ENCODE measurements at places on chromosomes 4 and X. TPM values are rescaled to one million over a fixed set of nuclear protein-coding genes. Genes with fewer than 3 reads are reported as not detected.

The TTC29 gene
- polyA plus RNA-seq = not detected

The KIT gene
- 19.8 TPM for polyA plus RNA-seq

- H3K4me1 ChIP-seq = no peaks in the 10 kb centered on the region
- DNase-seq = no peak
- H3K4me3 ChIP-seq = no peak overlapping the region
- no peak overlapping the region for H3K27ac ChIP-seq
- H3K27me3 ChIP-seq = no peaks in the 10 kb centered on the region
Measured at GRCh38 chr4:183770906-183771305, 111.8 kb downstream of the TRAPPC11 start.

The SSX2B gene
- polyA plus RNA-seq = not detected

DNA sequence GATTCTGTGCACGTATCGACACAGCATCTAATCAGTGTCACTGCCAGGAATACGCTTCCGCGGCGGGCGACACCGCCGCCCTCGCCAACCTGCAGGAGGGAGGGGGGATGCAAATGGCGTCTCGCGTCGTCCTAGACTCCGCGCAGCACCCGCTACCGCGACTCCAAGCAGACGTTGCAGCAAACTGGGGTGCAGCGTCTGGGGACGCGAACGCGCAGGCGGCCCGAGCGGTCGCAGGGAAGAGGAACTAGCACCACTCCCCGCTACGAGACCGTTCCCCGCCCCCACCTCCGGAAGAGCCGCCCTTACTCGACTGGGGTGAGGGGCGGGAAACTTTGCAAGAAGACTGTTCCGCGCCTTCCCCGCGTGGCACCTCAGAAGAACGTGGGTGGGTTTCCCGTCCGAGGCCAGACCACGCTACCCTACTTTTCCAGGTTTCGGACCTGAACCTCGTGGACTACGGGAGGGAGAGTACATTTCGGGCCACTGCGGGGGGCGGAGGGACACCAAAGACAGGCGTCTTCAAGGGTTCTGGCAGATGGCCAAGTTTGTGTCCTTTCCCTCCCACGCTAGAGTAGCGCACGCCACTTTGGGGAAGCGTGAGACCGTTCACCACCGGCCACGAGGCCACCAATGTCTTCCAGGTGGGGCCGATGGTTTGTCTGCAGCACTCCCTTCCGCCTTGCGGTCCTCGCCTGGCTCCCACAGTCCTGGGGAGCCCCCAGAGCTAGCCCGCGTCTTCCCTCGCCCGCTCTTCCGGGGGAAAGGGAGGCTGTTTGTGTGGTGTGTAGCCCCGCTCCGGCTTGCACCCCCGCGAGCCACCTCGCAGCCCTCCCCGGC lies 78.0 kb upstream of the BCOR start:
- H3K27me3 ChIP-seq = no peaks in the 10 kb centered on the region
- no peaks in the 10 kb centered on the region for H3K36me3 ChIP-seq
- H3K27ac ChIP-seq = peak overlapping the region; percentile 66
- peaks cover 39% of the 10 kb centered on the region for H3K4me1 ChIP-seq

DNA sequence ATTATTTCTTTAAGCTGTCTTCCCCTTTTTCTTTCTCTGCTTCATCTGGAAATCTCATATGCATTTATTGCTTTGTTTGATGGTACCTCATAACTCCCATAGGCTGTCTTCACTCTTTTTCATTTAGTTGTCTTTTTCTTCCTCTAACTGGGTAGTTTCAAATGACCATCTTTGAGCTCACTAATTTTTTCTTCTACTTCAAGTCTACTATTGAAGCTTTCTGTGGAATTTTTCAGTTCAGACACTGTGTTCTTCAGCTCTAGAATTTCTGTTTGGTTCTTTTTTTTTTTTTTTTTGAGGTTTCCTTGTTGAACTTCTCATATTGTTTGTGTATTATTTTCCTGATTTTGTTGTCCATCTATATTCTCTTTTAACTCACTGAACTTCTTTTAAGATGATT lies 23.0 kb downstream of the CASK start:
- no peak for DNase-seq
- H3K27ac ChIP-seq = no peak overlapping the region
- no peak overlapping the region for H3K4me3 ChIP-seq
- H3K4me1 ChIP-seq = no peaks in the 10 kb centered on the region
- no peaks in the 10 kb centered on the region for H3K36me3 ChIP-seq
- H3K27me3 ChIP-seq = no peaks in the 10 kb centered on the region

The DUSP9 gene
- 0.04 TPM for polyA plus RNA-seq

- H3K27me3 ChIP-seq = no peaks in the 10 kb centered on the region
- no peak for DNase-seq
- no peak overlapping the region for H3K27ac ChIP-seq
- H3K36me3 ChIP-seq = no peaks in the 10 kb centered on the region
Measured at GRCh38 chrX:112536544-112536943, 143.2 kb downstream of the LHFPL1 start.

The POF1B gene
- not detected for polyA plus RNA-seq

GRCh38 chr4:142110136-142110535 lies 473.8 kb downstream of the IL15 start:
- peaks cover 7% of the 10 kb centered on the region for H3K4me1 ChIP-seq
- DNase-seq = peak; percentile 70
- no peak overlapping the region for H3K27ac ChIP-seq
- H3K27me3 ChIP-seq = no peaks in the 10 kb centered on the region
- no peaks in the 10 kb centered on the region for H3K36me3 ChIP-seq

The NPY1R gene
- polyA plus RNA-seq = 0.21 TPM

DNA sequence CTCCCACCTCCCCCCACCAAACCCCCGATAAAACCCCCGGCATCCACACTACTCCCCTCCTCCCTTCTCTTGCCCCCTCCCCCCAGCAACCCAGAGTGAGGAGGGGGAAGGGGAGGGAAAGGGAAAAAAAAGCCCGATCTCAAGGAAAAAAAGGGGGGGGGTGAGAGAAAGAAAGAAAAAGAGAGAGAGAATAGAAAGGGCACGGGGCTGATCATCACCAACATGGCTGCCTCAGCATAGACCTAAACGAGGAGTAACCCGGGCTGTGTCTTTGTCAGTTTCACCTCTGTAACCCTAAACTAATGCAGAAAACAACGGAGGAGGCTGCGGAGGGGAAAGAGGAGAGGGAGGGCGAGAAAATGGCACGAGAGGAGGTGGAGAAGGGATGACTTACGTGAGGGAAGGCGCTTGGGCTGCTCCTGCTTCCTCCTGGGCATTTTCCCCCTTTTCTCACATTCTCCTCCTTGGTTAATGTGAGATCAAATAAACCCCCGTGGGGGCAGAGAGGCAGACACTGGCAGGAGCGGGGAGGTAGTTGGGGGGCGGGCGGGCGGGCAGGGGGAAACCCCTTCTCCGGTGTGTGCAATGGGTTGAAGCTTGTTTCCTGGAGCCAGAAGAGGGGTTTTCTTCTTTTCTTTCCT lies 532 bp downstream of the ZNF827 start:
- H3K36me3 ChIP-seq = no peaks in the 10 kb centered on the region
- H3K27ac ChIP-seq = peak overlapping the region; percentile 94
- no peaks in the 10 kb centered on the region for H3K27me3 ChIP-seq
- peak overlapping the region; percentile 97 for H3K4me3 ChIP-seq
- peak; percentile 51 for DNase-seq
- peaks cover 22% of the 10 kb centered on the region for H3K4me1 ChIP-seq

- H3K36me3 ChIP-seq = no peaks in the 10 kb centered on the region
- H3K27ac ChIP-seq = no peak overlapping the region
- no peak for DNase-seq
- H3K27me3 ChIP-seq = no peaks in the 10 kb centered on the region
- no peak overlapping the region for H3K4me3 ChIP-seq
- H3K4me1 ChIP-seq = no peaks in the 10 kb centered on the region
Measured at GRCh38 chrX:130529531-130529930, 127.7 kb downstream of the RBMX2 start.

The RNF212 gene
- 2.6 TPM for polyA plus RNA-seq

The PPEF2 gene
- polyA plus RNA-seq = 0.23 TPM

GRCh38 chr4:64125354-64125753 lies 283.9 kb downstream of the TECRL start:
- no peak for DNase-seq
- H3K36me3 ChIP-seq = no peaks in the 10 kb centered on the region
- no peaks in the 10 kb centered on the region for H3K4me1 ChIP-seq
- H3K4me3 ChIP-seq = no peak overlapping the region
- H3K27me3 ChIP-seq = no peaks in the 10 kb centered on the region

DNA sequence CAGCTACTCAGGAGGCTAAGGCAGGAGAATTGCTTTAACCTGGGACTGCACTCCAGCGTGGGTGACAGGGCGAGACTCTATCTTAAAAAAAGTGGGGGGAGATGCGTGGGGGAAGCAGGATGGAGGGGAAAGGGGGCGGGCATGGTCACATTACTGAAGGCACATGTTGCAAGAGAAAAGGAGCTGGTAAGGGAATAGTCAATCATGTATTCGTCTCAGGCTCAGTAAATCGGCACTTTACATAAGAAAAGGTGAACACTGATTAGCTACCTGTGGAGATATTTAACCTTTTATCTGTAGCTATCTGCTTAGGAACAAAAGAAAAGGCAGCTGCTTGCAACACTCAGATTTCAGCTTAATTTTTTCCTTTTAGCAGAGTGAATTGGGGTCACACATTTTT lies 132.5 kb downstream of the PLS3 start:
- H3K4me3 ChIP-seq = no peak overlapping the region
- no peak for DNase-seq
- no peak overlapping the region for H3K27ac ChIP-seq
- H3K36me3 ChIP-seq = no peaks in the 10 kb centered on the region
- no peaks in the 10 kb centered on the region for H3K27me3 ChIP-seq

The TSPAN6 gene
- polyA plus RNA-seq = 53.7 TPM
